ENCODE measurements at places on chromosomes 13 and 19.

DNA sequence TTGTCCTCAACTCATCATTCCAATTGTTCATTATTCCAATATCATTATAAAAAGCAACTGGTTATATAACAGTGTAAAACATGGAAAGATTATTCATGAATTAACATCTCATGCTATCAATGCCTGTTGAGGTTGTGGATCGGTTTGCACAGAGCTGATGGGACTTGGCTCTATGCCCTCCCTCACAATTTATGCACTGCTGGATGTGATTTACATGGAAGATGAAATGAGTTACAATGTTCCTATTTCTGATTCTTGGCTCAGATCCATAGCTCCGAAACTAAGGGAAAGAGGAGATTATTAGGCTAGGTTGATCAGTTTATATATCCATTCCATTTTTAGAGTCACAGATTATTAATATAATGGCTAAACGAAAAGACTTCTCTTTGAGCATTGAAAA lies 38.6 kb downstream of the SCEL start:
- peak; percentile 70 for DNase-seq

DNA sequence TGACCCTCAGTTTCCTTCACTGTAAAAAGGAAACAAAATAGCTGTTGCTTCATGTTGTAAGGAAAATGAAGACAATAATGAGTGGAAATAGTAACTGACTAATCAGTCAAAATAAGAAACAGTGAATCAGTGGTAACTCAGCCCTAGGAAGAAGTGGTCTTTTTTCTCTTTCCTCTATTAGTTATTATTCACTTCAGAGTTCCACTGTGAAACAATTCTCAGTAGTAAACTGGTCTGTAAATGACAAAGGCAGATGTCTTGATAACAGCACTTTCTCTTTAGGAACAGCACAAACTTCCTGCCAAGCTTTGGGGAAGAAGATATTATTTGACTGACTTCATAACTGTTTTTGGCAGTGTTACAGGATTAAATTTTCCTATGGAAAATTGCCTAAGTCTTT lies 600.5 kb upstream of the KLHL1 start:
- DNase-seq = no peak

DNA sequence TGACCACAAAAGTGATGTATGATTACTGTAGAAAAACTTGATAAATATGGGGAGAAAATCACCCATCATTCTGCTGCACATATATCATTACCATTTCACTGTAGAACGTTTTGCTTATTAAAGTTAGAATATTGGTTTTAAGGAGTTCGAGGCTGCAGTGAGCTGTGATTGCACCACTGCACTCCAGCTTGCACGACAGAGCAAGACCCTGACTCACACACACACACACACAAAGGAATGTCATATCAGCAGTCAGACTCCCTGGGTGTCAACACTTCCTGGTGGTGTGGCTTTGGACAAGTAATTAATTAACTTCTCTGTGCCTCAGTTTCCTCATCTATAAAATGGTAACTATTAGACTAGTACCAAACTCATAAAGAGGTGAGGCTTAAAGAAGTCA lies 11.3 kb upstream of the PNMA8A start:
- DNase-seq = no peak

DNA sequence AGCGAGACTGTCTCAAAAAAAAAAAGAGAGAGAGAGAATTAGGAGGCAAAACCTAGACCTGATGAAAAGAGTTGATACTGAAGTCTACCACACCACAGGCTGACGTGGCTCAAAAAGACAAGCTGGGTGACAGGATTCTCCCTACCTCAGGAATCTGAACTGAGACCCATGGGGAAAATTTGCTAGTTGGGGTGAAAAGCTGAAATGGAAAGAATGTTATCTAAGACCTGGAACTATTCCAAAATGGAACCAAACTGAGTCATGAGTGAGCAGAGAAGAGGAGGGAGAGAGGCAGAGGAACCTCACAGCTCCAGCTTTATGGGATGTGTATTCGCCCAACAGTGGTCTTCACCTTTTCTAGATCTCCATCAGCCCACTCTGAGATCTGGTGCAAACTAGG lies 11.7 kb downstream of the SMG9 start:
- no peak for DNase-seq

GRCh38 chr13:64293923-64294322 lies 2878.3 kb upstream of the PCDH20 start:
- no peak for DNase-seq

DNA sequence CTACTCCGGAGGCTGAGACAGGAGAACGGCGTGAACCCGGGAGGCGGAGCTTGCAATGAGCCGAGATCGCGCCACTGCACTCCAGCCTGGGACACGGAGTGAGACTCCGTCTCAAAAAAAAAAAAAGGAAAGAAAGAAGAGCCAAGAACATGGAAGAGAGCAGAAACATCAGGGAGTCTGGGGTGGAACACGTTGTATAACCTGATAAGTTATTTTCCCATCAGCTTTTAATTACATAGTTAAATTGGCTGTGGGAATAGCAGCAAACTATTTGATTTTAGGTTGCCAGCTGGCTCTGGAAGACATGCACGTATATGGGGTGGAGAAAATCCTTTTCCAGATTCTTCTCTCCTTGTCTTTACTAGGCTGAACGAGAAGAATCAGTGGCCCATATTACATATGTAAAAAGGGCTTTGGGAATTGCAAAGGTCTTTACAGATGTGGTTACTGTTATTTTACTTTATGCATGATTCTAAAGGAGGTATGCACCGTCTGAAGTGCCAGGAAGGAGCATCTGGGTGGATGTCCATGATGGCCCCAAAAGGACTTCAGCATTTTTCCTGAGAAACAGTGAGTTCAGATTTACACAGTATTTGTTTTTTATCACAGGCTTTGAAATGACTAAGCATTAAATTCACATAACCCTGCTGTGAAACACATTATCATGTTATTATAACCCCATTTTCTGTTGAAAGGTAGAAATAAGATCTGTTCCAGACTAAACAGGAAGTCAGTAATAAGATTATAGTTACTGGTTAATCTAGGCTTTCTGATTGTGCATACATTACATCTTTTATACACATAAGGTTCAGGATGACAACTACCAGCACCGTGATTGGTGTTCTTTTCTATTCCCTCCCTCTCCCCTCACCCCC lies 4.6 kb upstream of the NAA16 start:
- no peak for DNase-seq

- no peak for DNase-seq
These were observed 1.1 kb downstream of the ZNF600 start for GRCh38 chr19:52785506-52785905.

- no peak for DNase-seq
These were observed 9.4 kb upstream of the CACNG6 start for GRCh38 chr19:53982001-53982451.
